ENCODE measurements at places on chromosomes 1 and 21.

DNA sequence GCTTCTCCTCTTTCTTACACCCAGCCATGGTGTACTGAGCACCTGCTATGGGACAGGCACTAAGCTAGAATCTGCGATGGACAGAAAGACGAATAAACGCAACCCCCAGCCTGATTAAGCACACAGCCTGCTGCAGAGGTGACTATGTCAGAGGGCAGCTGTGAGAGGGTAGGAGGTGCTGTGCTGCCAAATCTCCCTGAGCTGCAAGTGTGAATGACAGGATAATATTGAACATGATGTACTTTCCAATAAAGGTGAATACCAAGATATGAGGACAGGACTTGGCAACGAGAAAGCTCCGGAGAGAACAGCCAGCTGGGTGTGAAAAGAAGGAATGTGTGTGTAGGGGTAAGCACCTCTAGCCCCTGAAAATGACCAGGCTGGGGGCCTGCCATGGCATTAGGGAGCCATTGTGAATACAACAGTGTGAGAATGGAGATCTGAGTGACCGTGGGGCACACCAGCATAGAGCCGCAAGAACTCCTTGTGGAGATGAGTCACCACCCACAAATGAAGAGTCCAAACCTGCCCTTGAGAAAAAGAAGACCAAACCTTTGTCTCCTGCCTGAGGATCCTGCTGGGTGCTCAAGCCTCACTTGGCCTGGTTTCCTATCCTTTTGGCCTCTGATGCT is 83.0 kb upstream of the ATF3 start:
- DNase-seq, result no peak

DNA sequence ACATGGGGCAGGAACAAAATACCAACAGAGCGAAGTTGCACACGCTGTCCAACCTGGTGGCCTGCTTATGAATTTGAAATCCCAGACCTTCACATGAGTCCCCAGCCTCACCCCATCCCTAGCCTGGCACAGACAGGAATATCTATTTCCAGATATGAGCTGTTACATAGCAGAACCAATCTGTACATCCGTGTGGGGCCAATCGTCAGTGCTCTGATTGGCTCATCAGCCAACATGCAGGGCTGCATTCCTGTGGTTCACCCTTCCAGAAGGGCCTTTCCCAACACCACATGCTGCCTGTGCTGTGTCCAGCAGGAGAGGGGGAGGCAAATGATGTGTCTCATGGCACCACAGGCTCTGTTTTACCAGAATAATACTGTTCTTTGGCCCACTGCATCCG is 31.3 kb downstream of the CCN1 start:
- DNase-seq, result no peak

GRCh38 chr1:189673217-189673616 is 804.4 kb downstream of the BRINP3 start:
- no peak for DNase-seq

GRCh38 chr1:9009438-9010370 is 16.5 kb downstream of the SLC2A7 start:
- DNase-seq, result peak; percentile 39

DNA sequence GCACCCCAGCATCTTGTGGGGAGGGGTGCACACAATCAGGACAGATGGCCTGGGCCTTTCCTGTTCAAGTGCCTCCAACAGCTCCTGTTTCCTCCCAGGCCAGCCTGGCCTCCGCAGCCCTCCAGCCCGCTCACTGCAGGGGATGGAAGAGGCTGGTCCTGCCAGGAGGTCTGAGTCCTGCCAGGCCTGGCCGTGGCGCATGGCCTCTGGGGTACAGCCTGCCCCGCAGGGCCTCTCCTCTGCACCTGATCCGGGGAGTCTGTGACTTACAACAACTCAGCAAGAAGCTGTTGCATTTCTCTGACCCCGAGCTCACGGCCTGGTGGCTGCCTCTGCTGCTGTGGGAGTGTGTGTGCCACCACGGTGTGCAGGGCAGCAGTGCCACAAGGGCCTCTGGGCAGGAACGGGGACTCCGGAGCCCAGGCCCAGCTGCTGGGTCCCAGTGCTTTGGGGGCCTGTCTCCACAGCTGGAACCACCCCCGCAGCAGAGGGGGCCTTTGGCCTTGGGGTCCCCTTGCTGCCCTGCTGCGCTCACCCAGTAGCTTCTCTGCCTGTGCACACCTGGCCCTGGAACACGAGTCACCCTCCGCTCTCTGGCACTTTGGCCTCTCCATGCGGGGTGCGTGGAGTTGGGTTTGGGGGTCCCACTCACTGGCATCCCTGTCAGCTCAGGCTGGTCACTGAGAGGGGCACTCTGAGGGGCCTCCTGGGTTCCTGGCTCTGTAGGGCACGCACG is 17.4 kb upstream of the LRRC3 start:
- DNase-seq, result no peak

DNA sequence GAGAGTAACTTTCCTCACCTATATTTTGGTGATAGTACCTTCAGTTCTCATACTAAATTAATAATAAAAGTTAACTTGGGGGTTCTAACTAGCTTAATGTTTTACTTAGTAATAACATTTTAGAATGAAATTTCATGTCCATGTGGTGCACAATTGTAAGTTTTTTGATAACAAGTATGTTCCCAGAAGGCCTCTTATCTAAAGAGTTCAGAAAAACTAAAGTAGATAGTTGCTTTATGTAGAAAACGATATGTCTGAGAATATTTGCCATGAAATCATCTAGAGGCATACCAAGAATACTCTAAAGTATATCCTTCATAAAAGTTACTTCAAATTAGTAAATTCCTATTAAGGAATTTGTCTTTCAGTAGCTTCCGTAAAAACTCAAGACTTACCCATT is 10.2 kb upstream of the ADCY10 start:
- no peak for DNase-seq

- DNase-seq, result no peak
Measured at GRCh38 chr1:231841616-231842344, 215.2 kb downstream of the DISC1 start.

- DNase-seq, result no peak
Measured at GRCh38 chr1:37006132-37006868, 28.0 kb downstream of the GRIK3 start.

DNA sequence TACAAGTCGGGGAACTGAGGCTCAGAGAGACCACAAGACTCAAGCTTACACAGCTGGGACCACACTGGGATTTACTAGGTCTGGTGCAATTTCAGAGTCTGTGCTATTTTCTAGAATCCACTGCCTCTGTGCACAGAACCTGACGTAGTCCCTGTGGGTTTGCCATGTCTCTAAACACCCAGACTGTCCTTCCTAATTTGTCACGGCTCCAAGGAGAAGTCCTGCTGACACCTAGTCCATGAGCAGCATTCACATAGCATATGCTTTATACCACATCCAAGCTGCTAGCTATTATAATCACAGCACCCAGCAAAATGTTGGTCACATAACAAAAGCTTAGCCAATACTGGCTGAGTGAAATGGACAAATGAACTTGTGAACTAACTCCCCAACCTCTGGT is 79.0 kb upstream of the HMGB4 start:
- no peak for DNase-seq

DNA sequence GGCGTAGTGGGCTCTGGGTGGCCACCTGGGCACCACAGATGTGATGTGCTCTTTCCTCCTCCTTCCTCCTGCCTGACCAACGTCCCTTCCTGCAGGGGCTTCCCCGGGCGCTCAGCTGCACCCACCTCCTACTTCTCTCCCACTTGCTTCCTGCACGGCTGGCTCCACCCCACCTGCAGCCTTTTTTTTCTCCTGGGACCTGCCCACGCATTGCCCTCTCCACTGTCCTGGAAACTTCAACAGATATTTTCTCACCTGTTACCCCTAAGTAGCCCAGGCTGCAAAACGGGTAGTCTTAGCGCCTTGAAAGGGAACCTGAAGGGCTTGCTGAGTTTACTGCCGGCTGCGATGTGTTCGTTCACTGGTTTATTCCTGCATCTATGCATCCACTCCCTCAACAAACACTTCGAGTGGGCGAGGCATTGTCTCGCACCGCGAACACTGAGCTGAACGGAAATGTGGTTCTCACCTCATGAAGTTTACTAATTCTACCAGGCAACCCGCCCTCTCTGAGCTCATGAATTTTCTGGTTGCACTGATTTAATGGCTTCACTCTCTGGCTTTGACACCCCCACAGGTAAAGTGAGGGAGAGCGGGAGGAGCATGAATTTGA is 23.6 kb downstream of the ZBTB18 start:
- peak; percentile 73 for DNase-seq

DNA sequence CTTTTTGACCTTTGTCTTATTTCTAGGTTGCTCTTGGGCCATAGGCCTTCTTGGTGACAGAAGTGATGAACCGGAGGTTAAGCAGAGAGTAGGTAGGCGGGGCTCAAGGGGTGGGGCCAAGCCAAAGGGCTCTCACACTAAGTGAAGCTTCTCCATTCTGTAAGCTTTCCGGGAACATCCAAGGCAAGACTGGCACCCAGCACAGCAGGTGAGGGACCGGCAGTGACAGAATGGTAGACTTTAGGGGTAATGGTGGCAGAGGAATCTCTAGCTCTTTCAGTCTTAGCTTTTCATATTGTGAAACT is at the start of gene TNFAIP8L2:
Gene TNFAIP8L2 (plus strand): TSS at position 135 of the 305 bp plus-strand sequence. CDS start 2,049 bp downstream, outside the sequence.
- peak; percentile 87 for DNase-seq

DNA sequence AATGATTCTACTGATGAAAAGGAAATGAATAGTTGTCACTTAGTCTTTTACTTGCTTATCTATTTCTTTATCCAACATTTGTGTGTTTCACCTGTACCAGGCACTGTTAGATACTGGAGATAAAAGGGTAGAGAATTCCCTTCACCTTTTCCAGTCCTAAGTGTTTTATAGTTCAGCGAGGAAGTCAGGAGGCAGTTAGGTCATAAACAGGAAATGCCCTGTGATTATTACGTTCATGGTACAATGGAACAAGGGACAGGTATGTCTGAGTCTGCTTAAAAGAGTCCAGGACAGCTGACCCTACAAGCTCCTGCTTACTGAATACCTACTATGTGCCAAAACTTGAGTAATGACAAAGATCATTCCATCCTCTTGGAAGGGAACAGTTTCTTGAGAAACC is 77.8 kb downstream of the TNR start:
- DNase-seq, result no peak

DNA sequence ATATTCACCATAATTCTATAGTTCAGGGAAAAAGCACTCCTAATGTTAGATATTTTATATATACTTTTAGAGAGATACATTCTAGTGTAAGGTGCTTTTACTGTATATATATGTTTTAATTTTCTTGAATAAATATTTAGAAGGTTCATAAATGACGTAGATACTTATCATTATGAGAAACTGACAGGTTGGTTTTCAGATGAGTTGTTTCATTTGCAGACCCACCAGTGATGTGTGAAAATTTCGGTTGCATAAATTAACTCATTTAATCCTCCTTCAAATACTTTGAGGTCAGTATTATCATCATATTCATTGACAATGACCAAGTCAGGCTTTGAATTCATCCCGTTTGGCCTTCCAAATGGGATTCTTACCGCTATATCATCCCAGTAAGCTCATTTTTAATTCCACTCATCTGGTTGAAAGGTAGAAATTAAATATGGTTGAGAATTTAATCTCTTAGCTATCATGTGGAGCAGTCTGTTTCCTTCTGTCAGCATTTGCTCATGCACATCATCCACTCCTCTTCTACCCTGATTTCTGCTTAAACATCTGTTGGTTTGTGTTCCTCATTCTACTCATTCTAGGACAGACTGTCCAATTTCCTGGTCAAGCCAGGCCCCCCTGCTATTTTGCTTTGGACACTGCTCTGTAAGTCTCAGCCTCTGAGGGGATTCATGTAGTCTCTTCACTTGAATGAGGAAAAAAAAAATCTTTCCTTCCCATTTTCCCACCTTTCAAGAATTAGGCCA is 1156.6 kb downstream of the PLA2G4A start:
- no peak for DNase-seq

- DNase-seq, result no peak
Measured at GRCh38 chr1:17700945-17701810, 54.0 kb upstream of the ACTL8 start.

DNA sequence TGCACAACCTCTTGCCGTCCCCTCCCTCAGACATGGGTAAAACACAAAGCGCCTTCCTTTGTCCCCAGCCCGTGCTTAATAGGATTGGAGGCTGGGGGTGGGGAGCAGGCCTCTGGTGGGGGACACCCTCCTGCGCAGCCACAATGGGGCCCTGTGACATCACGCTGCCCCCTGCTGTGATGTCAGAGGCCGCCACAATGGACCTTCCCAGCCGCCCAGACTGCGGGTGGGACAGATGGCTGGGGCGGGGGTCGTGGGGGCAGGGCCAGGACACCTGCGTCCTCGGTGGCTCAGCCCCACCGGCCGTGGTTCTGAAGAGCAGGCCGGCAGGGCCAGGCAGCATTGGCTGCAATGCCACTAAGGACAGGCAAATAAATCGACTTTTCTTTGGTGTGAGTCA is 39.9 kb downstream of the EPHA2 start:
- no peak for DNase-seq

GRCh38 chr1:163174524-163175437 is 27.9 kb downstream of the RGS5 start:
- DNase-seq, result peak; percentile 47

GRCh38 chr1:59163268-59164092 is 133.4 kb upstream of the FGGY start:
- no peak for DNase-seq

GRCh38 chr1:55310505-55310971 is 95.4 kb upstream of the USP24 start:
- no peak for DNase-seq

- no peak for DNase-seq
Measured at GRCh38 chr1:162335126-162335525, 41.5 kb downstream of the SPATA46 start.

DNA sequence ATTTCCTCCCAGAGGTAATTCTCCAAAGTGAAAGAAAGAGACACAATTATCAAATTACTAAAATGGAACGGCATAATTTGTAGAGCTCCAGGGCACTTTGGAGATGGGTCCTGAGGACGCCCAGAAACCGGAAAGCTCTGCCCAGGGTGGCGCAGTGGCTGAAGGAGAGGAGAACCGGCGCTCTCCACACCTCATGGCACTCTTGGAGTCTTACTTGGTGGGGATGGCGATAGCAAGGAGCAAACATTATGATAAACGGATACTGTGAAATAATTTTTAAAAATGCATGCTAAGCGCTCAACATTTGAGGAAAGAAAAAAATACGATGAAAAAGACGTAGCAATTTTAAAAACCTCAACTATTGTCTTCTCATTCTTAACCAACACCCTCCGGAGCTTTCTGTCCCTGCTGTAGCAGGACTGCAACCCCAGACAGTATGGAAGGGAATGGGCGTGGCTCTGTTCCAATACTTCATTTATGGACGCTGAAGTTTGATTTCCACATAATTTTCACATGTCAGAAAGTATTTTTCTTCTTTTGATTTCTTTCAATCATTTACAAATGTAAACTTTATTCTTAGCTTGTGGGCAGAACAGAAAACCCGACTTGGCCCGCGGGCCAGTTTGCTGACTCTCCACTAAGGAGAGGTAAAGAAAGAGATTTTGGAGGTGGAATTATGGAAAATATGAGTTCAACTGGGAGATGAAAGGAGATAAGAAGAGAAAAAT is 1.1 kb downstream of the S100A11 start:
- no peak for DNase-seq

- DNase-seq, result no peak
Measured at GRCh38 chr1:5566924-5567323, 425.3 kb downstream of the NPHP4 start.

GRCh38 chr1:61828805-61829204 is 86.5 kb downstream of the PATJ start:
- DNase-seq, result no peak

- peak; percentile 22 for DNase-seq
Measured at GRCh38 chr1:154607106-154607608, 829 bp downstream of the ADAR start.

GRCh38 chr1:180974236-180974635 is 48.4 kb downstream of the STX6 start:
- no peak for DNase-seq

- DNase-seq, result no peak
Measured at GRCh38 chr1:30509670-30510069, 213.7 kb downstream of the MATN1 start.

- no peak for DNase-seq
Measured at GRCh38 chr1:55049914-55050278, 10.5 kb downstream of the PCSK9 start.
